Activated T-cell treated with anti-CD3 and anti-CD28 coated beads, Interleukin-2, amount 50 U/mL, for 24 hours (primary cell): ENCODE measurements at places on chromosomes 3 and 15.

DNA sequence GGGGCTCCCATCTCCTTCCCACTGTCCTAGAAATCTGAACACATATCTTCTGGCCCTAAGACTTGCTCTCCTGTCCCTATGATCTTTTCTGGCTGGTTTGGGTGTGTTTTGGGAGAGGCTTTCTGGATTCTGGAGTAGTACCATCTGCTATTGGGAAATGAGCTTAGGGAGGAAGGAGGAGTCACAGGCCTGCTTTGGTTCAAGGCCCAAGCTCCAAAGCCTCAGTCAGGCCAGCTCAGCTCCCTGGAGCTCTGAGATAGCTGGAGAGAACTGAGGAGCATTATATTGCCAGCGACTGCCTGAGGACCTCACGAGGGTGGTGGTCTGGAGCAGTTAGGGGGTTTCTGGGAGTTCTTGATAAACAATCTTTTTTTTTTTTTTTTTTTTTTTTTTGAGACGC lies 18.7 kb downstream of the RASGRF1 start:
- DNase-seq, result no peak

GRCh38 chr3:134911586-134912548 lies 116.8 kb downstream of the EPHB1 start:
- no peak for DNase-seq

DNA sequence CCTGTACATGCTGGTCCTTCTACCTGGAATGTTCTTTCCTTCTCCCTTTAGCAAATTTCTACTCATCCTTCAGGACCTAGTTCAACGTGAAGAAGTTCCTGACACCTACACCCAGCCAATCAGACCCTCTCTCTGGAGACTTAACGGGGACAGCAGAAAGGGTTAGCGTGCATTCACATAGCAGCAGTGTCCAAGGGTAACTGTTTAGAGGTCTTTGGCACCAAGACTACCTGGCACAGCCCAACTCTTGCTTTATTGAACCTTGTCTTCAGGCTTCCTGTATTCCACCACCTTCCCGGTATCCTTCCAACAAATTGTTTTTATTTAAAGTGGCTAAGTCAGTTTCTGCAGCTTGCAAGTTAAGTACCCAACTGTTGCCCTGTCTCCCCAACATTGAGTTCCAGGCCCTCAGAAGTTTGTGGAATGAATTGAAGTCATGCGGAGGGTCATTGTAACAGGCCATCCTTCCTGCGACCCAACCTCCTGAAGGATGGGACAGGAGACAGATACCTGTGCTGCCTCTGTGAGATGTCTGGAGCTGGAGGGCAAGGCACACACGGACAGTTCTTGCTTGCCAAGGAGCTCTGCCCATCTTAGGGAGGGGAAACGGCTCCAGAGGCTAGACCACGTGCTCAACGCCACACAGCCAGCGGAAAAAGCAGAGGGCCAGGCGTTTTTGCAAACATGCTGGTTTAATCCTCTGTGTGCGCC lies 14.4 kb upstream of the WNT7A start:
- peak; percentile 22 for DNase-seq

DNA sequence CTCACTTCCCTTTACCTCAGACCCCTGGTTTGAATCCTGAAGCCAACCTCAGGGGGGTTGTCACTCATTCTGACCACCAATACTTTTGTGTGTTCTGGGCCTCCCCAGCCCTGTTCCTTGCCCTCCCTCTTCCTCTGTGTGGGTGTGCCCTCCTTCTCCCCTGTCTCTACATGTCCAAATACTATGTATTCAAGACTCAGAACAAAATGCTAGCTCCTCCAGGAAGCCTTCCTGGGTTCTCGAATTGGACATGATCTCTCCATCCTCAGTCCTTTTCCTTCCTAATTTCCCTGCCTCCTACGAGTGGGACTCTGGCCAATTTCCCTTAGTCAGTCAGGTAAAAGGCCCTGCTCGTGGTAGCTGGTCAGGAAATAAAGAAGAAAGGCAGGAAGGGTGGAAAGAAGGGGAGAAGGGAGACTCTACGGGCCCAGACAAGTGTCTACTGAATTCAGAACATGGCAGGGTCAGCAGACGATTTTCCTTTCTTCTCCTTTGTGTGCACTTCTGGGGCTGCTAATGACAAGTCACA lies 79.7 kb downstream of the BDH1 start:
- no peak for DNase-seq

DNA sequence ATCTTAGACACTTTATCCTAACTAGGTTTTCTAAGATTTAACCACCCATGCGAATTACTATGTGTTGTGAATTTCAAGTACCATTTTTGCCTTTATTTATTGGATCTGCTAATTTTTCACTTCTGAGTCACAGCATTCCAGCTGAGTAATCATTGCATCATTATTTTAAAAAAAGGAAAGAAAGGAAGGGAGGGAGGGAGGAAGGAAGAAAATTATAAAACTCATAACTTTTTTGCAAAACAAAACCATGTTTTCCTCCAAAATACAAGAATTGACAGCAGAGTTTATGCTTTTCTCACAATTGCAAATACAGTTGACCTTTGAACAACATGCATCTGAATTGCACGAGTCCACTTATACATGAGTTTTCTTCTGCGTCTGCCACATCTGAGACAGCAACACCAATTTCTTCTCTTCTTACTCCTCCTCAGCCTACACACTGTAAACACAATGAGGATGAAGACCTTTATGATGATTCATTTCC lies 651.4 kb upstream of the NECTIN3 start:
- DNase-seq, result no peak

GRCh38 chr3:122377975-122378374 lies 5.1 kb downstream of the MIX23 start:
- no peak for DNase-seq

- DNase-seq, result no peak
Measured at GRCh38 chr3:177193688-177194268, 3.5 kb downstream of the TBL1XR1 start.

DNA sequence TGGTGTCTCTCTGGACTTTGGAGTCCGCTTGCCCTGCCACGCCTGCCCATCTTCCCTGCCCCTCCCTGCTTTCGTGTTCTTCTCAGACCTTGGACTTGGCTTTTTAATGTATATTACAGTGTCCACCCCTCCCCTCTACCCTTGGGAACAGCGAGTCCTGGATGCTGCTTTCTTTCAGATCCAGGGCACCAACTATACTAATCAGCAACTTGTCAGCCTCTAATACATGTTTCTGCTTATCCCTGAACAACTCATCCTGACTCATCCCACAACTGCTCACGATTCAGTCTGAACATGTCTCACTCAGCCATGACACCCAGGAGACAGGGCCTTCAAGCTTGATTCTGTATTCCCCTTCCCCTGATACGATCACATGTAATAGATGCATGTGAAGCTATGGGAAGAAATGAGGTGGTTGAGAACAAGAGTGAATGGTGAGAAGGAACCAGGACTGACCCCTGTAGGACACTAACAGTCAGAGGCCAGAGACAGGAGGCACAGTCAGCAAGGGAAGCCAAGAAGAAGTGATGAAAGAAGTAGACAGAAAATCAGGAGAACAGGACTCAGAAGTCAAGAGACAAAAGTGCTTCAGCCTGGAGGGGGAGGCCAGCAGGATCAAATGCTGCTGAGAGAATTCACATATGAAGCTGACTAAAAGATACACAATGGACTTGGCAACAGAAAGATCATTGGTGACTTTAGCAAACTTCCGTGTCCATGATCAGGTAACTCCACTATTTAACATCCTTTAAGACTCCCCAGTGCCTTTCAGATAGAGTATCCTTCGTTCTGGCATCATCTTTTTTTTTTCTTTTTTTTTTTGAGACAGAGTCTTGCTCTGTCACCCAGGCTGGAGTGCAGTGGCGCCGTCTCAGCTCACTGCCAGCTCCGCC lies 35.4 kb downstream of the BCL2L10 start:
- DNase-seq, result no peak
